ENCODE measurements at places on chromosomes 3 and 15. TPM values are rescaled to one million over a fixed set of nuclear protein-coding genes. Genes with fewer than 3 reads are reported as not detected.

SLC12A1 gene
- not detected for total RNA-seq

GRCh38 chr3:147509448-147509847 lies 100.3 kb downstream of the ZIC1 start:
- no peak overlapping the region for H3K4me3 ChIP-seq
- no peaks in the 10 kb centered on the region for H3K27me3 ChIP-seq
- no peaks in the 10 kb centered on the region for H3K4me1 ChIP-seq
- no peaks in the 10 kb centered on the region for H3K36me3 ChIP-seq

DNA sequence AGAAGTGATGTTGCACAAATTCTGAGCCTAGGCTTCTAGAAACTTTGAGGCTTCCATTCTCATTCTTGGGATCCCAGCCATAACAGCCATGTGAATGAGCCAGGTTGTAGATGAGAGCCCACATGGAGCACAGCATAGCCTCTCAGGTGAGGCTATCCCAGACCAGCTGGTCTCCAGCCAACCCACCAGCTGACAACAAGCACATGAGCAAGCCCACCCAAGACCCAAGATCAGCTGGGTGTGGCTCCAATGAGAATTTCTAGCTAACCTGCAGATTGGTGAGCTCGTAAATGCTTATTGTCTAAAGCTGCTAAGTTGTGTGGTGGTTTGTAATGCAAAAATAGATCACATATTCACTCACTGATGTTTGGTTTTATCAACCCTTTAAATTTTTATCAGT lies 14.4 kb downstream of the KY start:
- H3K36me3 ChIP-seq = no peaks in the 10 kb centered on the region
- no peak overlapping the region for H3K4me3 ChIP-seq
- no peaks in the 10 kb centered on the region for H3K27me3 ChIP-seq
- DNase-seq = no peak
- H3K4me1 ChIP-seq = no peaks in the 10 kb centered on the region

GRCh38 chr15:77474310-77474988 lies 53.8 kb downstream of the HMG20A start:
- no peak overlapping the region for H3K27ac ChIP-seq
- H3K36me3 ChIP-seq = no peaks in the 10 kb centered on the region
- H3K27me3 ChIP-seq = no peaks in the 10 kb centered on the region
- no peak for DNase-seq
- H3K4me3 ChIP-seq = no peak overlapping the region

DNA sequence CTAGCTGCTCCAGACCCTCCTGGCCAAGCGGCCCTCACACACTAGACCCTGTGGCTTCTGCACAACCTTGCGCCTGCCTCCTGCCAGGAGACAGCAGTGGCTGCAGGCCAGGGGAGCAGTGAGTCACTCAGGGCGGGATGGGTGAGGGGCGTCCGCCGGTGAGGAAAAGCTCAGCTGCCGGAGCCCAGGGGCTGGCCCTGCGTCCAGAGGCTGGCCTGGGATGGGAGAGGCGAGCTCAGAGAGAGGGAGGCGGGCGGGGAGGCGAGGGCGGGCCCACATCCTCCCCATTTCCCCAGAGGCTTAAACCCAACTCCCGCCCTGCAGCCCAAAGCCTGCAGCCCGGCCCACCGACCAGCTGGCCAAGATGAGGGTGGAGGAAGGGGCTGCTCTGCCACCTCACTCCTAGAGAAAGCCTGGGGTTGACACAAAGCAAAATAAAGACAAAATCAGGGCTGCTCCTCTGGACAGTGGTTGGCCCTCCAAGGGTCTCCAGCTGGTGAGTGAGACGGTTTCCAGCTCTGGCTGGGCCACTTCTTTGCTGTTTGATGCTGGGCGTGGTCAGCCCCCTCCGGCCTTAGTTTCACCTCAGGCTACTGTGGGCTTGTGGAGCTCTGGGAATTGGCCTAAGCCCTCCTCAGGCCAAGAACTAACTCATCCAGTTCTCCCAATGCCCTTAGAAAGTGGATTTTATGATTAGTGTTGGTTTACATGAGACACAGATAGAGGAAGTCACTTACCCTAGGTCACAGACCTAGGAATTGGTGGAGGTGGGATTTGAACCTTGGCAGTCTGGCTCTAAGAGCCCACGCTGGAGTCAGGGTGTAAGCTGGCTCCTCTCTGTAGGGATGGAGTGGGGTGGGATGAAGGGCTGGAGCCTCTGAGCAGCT lies 50.6 kb downstream of the IQSEC1 start:
- H3K4me1 ChIP-seq = peaks cover 43% of the 10 kb centered on the region
- peak overlapping the region; percentile 4 for H3K4me3 ChIP-seq
- H3K27ac ChIP-seq = peak overlapping the region; percentile 50

SLC24A5 gene
- not detected for total RNA-seq

GRCh38 chr3:113594066-113594465 lies 61.7 kb downstream of the SIDT1 start:
- H3K4me3 ChIP-seq = no peak overlapping the region
- no peaks in the 10 kb centered on the region for H3K4me1 ChIP-seq
- DNase-seq = no peak
- H3K27ac ChIP-seq = no peak overlapping the region

RBMS3 gene
- total RNA-seq = 61.9 TPM

- H3K27me3 ChIP-seq = no peaks in the 10 kb centered on the region
- DNase-seq = no peak
- H3K27ac ChIP-seq = no peak overlapping the region
These were observed 212.8 kb upstream of the RORA start for GRCh38 chr15:61441891-61442290.

DNA sequence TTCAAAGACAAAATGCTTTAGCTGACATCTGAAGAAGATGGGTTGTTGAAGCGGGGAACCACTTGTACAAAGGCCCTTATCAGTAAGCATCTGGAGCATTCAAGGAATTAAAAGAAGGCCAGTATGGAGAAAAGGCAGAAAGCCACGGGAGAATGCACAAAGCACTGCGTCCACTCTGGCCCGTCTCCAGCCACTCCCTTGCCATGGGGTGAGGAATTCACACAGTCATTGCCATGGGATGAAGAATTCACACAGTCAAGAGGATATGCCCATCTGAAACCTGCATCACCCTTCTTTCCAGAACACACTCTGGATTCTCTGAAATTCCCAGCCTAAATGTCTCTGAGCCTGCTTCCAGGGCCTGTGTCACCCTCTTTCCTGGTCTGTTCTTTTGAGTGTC lies 26.7 kb upstream of the STAG1 start:
- no peaks in the 10 kb centered on the region for H3K4me1 ChIP-seq
- no peak for DNase-seq
- H3K27me3 ChIP-seq = no peaks in the 10 kb centered on the region

- no peak overlapping the region for H3K4me3 ChIP-seq
- H3K27me3 ChIP-seq = no peaks in the 10 kb centered on the region
- peaks cover 46% of the 10 kb centered on the region for H3K36me3 ChIP-seq
- DNase-seq = no peak
- no peaks in the 10 kb centered on the region for H3K4me1 ChIP-seq
- H3K27ac ChIP-seq = no peak overlapping the region
These were observed 2.2 kb upstream of the FES start for GRCh38 chr15:90881978-90882721.

DNA sequence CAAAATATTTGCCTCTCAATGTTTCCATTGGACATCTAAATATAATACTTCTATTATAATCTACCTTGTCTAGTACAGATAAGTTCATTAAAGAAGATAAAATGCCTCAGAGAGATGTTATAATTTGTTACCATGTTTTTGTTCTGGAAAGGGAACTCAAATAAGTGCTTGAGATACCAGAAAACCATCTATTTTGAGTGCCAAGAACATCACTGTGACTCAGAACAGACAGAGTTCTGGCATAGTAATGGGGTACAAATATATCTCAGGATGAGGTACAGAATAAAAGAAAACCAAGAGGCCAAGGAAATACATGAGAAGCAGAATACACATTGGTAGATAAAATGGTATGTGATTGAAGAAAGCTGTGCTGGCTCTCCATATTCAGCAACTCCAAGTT lies 58.9 kb downstream of the IMPG2 start:
- H3K36me3 ChIP-seq = no peaks in the 10 kb centered on the region
- DNase-seq = no peak
- H3K4me1 ChIP-seq = no peaks in the 10 kb centered on the region
- no peak overlapping the region for H3K4me3 ChIP-seq

DNA sequence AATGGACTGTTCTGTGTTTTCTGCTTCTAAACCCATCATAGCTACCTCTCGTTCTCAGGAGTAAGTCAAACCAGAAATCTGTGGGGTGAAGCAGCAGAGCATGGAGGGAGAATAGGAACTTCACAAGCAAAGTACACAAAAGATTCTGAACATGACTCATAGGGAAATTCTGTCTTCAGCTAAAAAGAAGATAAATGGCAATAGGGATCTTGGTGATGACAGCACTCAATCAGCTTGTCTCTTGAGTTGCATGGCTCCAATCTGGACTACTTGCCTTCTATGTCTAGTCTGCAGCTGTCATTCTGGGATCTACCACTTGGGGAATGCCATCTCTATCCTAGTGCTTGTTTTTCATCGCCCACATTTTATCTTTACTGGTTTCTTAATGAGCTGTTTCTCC lies 13.5 kb upstream of the GRAMD1C start:
- no peak overlapping the region for H3K27ac ChIP-seq
- no peaks in the 10 kb centered on the region for H3K27me3 ChIP-seq

DNA sequence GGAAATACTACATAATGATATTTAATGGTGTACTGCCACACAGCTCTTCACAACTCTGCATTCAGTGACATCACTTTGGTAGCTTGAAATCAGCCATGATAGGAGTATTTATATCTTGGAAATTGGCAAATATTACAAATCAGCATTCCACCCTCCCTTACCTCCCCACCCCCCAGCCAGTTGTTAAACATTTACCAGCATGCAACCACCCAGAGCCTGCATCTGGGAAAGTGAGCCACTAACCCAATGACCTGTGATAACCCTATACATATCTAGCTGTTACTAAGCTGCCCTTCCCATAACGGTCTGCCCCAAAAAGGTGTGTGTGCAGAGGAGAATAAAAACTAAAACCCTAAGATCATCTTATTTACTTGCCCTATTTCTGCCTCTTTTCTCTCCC lies 44.6 kb upstream of the SATB1 start:
- H3K27me3 ChIP-seq = no peaks in the 10 kb centered on the region
- H3K36me3 ChIP-seq = no peaks in the 10 kb centered on the region
- H3K4me3 ChIP-seq = no peak overlapping the region
- no peaks in the 10 kb centered on the region for H3K4me1 ChIP-seq
- no peak for DNase-seq

GRCh38 chr3:73901686-73902085 lies 276.9 kb upstream of the PDZRN3 start:
- no peaks in the 10 kb centered on the region for H3K27me3 ChIP-seq
- H3K4me1 ChIP-seq = no peaks in the 10 kb centered on the region
- DNase-seq = no peak
- H3K36me3 ChIP-seq = no peaks in the 10 kb centered on the region
- H3K27ac ChIP-seq = no peak overlapping the region

- peaks cover 68% of the 10 kb centered on the region for H3K27me3 ChIP-seq
- H3K27ac ChIP-seq = no peak overlapping the region
- DNase-seq = no peak
- no peaks in the 10 kb centered on the region for H3K4me1 ChIP-seq
- peak overlapping the region; percentile 49 for H3K4me3 ChIP-seq
- H3K36me3 ChIP-seq = no peaks in the 10 kb centered on the region
These were observed 950 bp upstream of the CNTN4 start for GRCh38 chr3:2097641-2098191.
